Astrocyte (in vitro differentiated cells and primary cell): ENCODE measurements at places on chromosomes 13 and 19. TPM values are rescaled to one million over a fixed set of nuclear protein-coding genes. Genes with fewer than 3 reads are reported as not detected.

Gene GARRE1
- total RNA-seq = 20.1 and 23.8 TPM in 2 replicates

Gene ZNF91
- total RNA-seq = 44.8 and 52.4 TPM in 2 replicates

Gene ZNF846
- total RNA-seq = 13.7 and 14.4 TPM in 2 replicates

Gene GPC6
- total RNA-seq = 63.0 and 81.8 TPM in 2 replicates

Gene YJEFN3
- 8.1 and 9.8 TPM in 2 replicates for total RNA-seq

Gene TBCB
- total RNA-seq = 239 and 244 TPM in 2 replicates

Gene CATSPERD
- total RNA-seq = not detected in 2 replicates

Gene HIPK4
- 0.12 TPM in 1 of 2 replicates, not detected in the other for total RNA-seq

Gene ZNF835
- total RNA-seq = not detected in 2 replicates

Gene C1QTNF9B
- total RNA-seq = not detected in 2 replicates

Gene TTC9B
- total RNA-seq = not detected in 2 replicates

Gene SAMD4B
- 95.0 and 98.6 TPM in 2 replicates for total RNA-seq

Gene FXYD1
- 0.52 and 1.1 TPM in 2 replicates for total RNA-seq

Gene PABPC3
- total RNA-seq = 0.17 and 0.45 TPM in 2 replicates

Gene KLHL1
- not detected in 2 replicates for total RNA-seq

Gene TFDP1
- total RNA-seq = 39.0 and 49.4 TPM in 2 replicates

Gene SLAIN1
- total RNA-seq = 2.6 and 3.4 TPM in 2 replicates

Gene PRODH2
- not detected in 2 replicates for total RNA-seq

Gene C19orf33
- total RNA-seq = 4.9 and 5.8 TPM in 2 replicates

Gene C19orf38
- total RNA-seq = 0.23 and 0.58 TPM in 2 replicates

Gene SHC2
- total RNA-seq = 27.5 and 29.7 TPM in 2 replicates

Gene SYCN
- total RNA-seq = not detected in 2 replicates
